HS-27A (cell line): ENCODE measurements at places on chromosomes 2 and 18.
A peak's percentile ranks its signal among the peaks of the same experiment; 100 is the strongest.

- no peak for DNase-seq
Measured at GRCh38 chr18:66344227-66344626, 259.7 kb downstream of the CDH19 start.

DNA sequence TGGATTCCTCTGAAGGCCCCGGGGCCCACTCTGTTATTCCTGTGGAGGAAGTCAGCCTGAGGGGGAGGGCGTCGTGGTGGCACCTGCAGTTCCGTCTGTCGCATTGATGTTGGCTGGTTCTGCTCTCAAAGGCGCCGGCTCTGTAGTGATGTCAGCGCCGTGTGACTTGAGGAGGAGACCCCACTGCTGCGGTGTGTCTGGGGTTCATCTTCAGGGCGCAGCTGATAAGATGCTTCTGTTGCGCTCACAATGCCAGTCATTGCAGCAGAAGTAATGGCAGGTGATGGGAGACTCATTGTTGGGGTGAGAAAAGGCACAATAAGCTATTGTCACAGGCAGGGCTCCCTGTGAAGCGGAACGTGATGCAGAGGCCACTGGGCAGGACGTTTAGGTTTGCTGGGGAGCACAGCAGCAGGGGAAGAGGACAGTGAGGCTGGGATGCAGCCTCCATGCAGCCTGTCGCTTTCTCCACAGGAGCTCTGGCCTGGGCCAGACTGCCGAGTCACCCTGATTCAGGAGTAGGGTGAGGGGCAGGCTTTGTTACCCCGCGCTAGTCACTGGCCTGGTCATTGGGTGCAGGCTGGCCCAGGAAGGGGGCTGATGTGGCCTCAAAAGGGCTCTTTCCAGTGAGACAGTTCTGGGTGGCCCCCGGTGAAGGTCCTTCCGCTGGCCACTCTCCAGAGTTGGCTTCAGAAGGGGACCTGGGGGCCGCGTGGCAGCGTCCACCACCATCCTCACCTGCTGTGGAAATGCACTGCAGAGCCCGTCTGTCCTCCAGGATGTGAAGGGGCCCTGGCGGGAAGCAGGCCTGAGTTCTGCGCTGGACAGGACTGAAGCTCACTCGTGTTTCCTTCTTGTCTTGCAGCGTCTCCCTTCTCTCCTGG lies 42.9 kb downstream of the SH3BP4 start:
- no peak for DNase-seq

DNA sequence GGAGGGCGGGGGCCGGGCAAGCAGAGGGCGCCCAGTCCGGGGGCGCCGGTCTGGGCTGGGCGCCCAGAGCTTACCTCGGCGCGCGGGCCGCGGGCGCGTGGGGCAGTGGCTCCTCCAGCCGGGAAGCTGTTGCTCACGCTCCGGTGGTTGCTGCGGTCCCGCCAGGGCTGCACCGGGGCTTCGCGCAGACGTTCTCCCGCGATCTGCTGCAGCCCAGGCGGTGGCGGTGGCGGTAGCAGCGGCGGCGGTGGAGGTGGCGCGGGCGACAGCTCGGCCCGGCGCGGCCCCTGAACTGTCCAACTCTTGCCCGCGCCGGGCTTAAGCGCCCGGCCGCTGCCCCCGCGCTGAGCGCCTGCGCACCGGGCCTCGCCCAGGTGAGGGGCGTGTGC lies 391 bp downstream of the ZNF385B start:
- no peak for DNase-seq

DNA sequence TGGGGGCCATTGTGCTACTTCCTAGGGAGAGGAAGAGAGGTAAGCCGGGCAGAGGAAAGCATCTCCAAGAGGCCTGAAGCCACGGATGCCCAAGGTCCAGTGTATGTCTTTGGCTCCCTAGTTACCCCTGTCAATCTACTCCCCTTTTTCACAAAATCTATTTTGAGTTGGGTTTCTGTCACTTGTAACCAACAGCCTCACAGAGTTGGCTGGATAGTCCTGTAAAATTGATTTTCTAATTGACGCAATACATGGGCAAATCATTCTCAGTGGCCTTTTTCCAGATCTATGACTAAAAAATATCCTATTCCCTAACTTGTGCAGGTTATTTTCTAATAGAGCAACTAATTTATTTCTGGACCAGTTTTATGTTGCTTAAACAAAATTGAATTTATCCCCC lies 168.4 kb downstream of the IRS1 start:
- no peak for DNase-seq

DNA sequence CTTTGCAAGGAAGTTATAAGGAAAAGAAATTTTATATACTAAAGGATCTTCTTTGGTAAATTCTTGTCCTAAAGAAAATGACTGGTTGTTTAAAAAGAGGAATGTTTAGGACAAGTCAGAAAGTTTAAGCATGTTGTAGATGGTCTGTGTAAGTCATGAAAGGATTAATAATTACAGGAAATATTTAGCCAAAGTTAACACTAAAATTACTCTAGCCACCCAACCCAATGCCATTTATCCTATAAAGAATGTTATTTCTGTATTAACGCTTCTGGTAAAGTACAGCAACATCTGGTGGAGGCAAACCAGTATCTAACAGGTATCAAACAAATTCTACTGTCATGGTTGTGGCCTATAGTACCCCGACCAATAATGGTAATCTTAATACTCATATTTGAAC lies 546.9 kb upstream of the PKDCC start:
- DNase-seq: no peak

DNA sequence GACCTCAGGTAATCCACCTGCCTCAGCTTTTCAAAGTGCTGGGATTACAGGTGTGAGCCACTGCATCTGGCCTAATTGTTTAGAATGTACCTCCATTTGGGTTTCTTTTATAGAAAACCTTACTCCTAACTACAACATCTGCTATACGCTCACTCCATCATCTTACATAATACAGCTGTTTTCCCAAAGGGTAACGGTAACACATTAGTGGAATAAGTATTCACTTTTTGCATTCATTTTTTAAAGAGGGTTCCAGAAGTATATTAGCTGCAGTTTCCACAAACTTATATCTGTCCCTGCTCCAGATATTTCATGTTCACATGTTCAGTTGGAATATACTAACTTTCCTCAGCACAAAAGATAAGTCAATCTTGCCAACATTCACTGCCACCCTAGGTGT lies 640.1 kb upstream of the FSHR start:
- DNase-seq: no peak

GRCh38 chr2:26462511-26463243 lies 15.2 kb downstream of the OTOF start:
- peak; percentile 11 for DNase-seq

GRCh38 chr18:76056471-76057110 lies 438.5 kb downstream of the ZNF516 start:
- no peak for DNase-seq

- no peak for DNase-seq
Measured at GRCh38 chr18:48038636-48039035, 108.2 kb upstream of the SMAD2 start.

DNA sequence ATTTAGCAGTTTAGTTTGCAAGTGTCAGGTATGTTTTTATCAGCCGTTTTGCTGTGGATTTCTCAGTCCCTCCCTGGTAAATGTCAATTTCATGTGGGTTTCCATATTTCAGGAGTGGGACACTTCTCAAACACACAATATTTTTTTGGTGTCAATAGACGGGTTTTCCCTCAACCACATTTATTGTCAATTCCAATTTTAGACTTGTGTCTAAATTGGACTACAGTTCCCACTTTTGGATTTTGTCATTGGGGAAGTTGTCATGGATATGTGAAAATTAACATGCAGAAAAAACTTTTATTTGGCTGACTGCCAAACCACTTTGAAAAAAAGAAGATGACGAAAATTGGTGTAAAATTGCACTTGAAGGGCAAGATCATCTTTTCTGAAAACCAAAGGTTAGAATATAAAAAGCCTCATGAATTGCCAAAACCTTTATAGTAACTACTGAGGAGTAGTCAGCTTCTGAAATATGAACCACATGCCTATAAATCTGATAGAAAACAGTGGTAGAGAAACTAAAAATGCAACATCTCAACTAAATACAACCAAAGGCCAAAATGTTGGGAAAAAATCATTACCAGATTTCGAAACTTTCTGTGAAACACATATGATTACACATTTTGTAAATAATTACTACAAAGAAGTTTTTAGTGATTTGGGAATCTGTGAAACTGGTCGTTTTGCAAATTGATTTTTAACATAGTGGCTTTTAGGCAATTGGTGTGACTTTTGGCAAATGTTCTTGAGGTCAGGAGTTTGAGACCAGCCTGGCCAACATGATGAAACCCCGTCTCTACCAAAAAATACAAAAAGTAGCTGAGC lies 106.4 kb downstream of the BCL2L11 start:
- DNase-seq: peak; percentile 80

DNA sequence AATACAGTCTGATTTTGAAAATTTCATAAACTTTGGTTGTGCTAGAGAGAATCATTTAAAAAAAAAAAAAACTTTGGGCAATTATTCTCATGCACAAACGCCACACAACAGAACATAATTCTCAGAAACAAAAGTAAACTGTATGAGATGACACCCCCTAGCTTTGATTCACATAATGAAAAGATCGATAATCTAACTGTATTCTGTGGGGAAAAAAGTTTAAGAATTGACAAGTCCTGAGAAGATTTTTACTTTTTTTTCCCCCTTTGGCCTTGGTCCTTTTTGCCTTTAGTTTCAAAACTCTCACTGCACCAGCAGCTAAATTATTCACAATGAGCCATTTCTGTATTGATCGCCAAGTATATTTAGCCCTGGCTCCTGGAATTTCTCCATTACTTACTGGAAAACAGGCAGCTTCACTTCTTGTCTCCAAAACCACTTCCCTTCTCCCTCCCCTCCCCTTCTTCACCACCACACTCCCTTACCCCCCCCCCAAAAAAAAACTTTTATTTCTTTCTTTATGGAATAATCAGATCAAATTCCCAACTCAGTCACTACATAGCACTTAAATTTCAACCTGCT lies 2.0 kb downstream of the IKZF2 start:
- no peak for DNase-seq

- DNase-seq: no peak
Measured at GRCh38 chr18:8561123-8561910, 47.9 kb upstream of the RAB12 start.

GRCh38 chr18:22167091-22167470 lies 2.3 kb upstream of the GATA6 start:
- no peak for DNase-seq

GRCh38 chr2:100856732-100857131 lies 36.8 kb downstream of the NPAS2 start:
- DNase-seq: no peak

- no peak for DNase-seq
Measured at GRCh38 chr2:15042801-15043217, 410.3 kb downstream of the LRATD1 start.

DNA sequence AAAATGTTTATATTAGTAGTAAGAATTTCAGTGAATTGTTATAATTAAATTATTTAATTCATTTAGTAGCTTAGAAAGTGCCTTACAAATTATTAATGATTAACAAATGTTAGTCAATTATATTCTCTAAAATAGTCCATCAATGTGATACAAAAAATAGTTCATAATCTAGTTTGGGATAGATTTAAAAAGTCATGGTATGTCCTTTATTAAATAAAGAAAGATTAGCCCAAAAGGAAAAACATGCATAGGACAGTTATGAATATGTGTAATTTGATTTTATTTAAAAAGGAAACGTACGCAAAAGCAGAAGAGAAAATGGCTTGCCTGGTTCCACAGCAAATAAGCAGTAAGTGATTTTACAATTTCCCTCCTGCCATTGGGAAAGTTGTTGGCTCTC lies 768.5 kb downstream of the TRIB2 start:
- no peak for DNase-seq

- DNase-seq: no peak
Measured at GRCh38 chr2:240309214-240309613, 126.2 kb upstream of the GPC1 start.

GRCh38 chr2:141856215-141856919 lies 274.4 kb downstream of the LRP1B start:
- DNase-seq: no peak

GRCh38 chr2:231297108-231297908 lies 98.2 kb upstream of the B3GNT7 start:
- no peak for DNase-seq

DNA sequence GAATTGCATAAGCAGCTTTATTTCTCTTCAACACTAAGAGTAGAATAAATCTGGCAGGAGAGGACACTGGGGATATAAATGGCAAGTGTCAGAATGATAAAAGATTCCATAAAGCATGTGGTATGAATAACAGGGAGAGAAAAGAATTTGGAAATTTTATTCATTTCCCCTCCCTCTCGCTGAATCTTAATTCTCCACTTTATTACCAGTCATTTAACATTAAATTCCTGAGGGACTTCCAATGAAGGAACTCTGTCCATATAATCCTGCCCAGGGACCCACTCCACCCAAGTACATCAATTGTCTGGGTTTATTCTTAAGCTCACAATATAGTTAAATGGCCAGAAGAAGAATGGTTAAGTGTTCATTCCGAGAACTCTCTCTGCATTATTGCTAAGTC lies 197.7 kb upstream of the MGAT5 start:
- no peak for DNase-seq

GRCh38 chr18:1774261-1774660 lies 797.0 kb downstream of the METTL4 start:
- DNase-seq: no peak

DNA sequence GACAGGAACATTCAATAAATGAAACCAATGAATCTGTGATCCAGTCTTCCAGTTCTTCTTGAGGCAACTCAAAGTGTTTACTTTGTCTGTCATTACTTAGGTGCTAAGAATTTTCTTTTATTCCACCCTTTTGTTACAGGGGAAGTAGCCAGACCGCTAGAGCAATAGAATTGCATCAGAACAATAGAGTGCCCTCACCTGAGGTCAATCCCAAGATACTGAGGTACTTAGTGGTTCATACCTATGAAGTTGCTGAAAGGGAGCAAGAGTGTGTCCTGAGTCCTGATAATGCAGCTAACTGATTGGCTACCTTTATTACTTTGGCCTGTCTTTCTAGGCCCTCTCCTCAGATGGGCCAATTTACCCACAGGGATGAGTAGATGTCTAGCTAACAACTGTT lies 359.4 kb upstream of the KCNH7 start:
- no peak for DNase-seq

- DNase-seq: no peak
Measured at GRCh38 chr18:46374850-46375249, 270.7 kb downstream of the HAUS1 start.

DNA sequence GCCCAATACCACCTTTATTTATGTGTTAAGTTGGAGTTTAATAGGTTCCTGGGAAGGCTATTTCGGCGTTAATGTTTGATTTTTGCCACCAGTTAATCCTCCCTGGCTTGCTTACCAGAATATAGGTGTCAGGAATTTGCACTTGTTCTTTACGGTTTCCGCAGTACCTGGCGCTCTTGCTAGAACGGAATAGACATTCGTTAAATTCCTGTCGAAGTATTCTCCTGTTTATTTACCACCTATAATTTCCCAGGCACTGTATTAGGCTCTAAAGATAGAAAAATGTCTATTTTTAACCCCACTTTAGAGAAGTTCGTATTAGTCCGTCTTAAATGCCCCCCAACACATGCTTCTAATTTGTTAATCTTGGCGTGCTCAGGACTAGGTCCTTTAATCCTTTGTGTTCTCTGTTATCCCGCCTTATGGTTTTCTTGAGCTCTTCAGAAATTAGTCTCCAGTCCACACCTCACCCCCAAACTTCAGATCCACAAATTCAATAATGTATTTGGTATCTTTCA lies 575 bp downstream of the CCDC150 start:
- DNase-seq: no peak

- DNase-seq: no peak
Measured at GRCh38 chr18:50879302-50880118, 592 bp downstream of the ME2 start.

GRCh38 chr2:83665894-83666293 lies 793.2 kb downstream of the SUCLG1 start:
- peak; percentile 24 for DNase-seq

GRCh38 chr2:26532301-26533250 lies 54.7 kb upstream of the OTOF start:
- no peak for DNase-seq
